ENCODE measurements at places on chromosomes 1 and 21.
A peak's percentile ranks its signal among the peaks of the same experiment; 100 is the strongest.

DNA sequence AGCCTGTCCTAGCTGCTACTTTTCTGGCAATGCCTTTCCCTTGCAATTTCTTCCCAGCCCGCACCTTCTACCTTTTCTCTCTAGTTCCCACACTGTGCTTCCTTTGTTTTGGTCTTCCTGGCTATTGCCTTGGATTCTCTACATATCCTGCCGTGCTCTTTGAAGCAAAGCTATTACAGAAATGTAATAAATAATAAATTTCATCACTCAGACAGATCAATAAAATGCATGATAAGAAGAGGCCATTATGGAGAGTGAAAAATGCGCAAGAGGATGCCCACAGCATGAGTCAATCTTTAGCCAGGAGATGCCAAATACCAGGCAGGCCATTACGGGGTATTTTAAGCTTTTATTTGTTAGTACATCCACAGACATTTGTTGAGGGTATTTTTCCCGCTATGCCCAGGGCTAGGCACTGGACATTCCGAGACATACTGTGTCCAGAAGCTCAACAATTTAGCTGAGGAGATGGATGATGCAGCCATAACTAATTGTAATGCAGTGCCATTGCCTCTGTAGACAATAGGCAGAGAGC is 163.6 kb downstream of the ST6GALNAC3 start:
- DNase-seq: no peak

- DNase-seq: no peak
These were observed 21.6 kb downstream of the SLC66A1 start for GRCh38 chr1:19333587-19334354.

DNA sequence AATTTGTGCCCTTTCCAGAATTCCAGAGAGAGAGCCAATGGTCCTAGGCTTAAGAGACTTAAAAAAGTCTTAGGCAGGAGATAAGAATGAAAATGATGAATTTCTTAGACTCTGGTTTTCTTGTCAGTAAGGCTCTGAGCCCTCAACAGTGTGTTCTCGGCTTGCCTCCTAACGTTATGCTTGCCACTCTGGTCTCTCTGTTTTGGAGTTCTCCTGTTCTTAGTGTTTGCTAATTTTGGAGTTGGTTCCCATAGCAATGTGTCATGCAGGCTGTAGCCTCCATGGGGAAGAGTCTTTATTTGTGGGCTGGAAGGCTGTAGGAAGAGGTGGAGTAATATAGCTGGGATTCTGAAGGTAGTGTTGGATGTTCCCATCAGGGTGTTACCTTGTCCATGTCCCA is 19.9 kb downstream of the TBX19 start:
- DNase-seq: no peak

DNA sequence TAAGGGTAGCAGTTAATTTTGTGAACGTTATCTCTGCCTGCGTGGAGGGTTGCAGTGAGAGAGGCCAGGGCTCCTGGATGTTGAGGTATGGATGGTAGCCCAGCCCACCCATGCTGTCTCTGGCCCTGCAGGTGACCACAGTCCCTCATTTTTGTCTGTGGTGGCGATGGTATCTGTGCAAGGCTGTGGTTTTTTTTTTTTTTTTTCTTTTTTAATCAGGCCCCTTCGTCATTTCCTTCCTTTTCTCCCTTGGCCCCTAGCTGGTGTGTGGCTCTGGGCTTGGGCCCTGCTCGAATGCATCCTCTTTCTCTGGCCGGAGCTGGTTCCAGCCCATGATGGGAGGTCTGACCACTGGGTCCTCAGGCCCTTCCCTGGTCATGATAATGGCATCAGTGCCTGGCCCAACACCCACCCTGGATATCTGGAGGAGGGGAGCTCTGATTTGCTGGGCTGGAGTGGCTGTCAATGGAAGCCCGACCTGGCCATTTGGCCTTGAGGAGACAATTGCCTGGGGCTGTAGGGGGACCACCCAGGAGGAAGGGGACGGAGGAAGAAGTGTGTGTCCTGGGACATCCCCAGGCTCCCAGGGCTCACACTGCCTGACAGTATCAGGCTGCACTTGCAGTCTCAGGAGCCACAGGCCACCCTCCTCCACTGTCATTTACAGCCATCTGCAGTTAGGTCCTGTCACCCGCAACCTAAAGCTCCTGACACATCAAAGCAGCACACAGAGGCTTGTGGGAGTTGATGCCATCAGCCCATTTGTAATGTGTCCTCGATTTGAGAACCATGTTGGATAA is 8.1 kb upstream of the RNF187 start:
- peak; percentile 65 for DNase-seq

DNA sequence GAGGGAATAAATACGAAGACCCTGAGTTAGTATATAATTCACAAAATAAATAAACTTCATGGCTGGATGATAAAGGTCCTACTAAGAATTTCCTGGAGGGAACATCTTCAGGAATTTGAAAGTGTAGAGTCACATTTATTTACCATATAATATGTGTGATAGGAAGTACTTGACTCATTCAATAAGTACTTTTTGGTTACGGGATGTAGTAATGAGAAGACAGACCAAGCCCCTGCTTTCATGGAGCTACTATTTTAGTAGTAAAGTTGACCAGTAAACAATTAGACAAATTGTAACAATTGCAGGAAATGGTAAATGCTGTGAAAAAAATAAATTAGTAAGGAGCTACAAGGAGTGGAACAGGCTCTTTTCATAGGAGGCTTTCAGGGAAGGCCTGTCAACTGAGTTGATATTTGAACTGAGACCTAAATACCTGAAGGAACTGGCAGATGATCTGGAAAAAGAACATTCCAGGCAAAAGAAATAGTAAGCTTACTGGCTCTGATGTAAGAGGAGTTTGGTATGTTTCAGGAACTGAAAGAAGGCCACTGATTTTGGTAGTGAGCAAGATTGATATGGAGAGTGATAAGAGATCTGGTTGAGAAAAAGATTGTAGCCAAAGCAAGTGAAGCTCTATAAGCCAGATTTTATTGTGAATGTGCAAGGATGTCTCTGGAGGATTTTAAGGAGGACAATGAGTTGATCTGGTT is 36.2 kb downstream of the CAMSAP2 start:
- DNase-seq: no peak

DNA sequence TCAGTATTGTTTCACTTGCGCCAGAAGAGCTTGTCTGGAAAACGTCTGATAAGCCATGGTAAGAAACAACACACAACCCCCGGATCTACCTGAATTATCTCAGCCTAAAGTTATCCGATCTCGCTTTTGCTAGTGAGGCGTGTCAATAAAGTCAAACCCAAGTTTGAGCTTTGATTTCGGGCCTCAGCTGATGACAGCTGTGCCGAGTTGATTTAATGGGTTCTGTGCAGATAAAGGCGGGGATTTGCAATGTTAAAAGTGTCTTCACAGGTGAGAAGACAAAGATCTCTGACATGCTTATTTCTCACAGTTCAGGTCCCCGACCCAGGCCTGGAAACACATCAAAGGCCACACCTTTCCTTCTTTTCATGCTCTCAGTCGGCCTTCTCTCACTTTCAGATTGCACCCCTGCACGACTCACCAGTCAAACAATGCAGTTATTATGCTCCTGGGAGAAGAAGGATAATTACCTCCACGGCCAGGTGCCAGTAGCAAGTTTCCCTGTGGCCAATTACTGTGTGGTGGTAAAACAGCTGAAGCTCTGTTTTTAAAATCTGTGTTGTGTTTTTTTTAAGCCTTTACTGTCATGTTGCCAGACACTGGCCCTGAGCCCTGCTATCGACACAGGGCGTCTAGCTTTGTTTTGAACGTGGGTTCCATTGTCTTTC is 245.3 kb upstream of the RUNX1 start:
- no peak for DNase-seq

DNA sequence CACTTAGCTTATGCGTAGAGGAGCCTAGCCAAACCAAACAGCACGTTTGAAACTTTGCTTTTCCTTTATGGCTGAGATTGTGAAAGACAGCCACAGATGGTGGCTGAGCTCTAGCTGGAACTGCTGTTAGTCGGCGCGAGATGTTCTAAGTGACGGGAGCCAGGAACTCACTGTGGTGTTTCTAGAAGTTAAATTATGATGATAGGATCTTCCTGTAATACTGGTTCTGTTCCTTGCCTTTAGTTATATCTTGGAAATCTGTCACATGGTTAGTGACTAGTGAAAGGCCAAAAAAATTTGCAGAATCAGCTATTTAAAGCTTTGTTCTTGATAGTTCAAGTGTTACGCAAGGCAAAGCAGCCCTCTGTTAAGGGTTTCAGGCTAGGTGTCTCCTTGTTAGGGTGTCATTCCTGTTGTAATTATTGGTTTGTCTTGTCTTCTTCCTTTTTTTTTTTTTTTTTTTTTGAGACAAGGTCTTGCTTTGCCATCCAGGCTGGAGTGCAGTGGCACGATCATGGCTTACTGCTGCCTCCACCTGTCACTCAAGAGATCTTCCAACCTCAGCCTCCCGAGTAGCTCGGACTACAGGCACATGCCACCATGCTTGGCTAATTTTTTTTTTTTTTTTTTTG is 22.6 kb downstream of the AK4 start:
- no peak for DNase-seq

DNA sequence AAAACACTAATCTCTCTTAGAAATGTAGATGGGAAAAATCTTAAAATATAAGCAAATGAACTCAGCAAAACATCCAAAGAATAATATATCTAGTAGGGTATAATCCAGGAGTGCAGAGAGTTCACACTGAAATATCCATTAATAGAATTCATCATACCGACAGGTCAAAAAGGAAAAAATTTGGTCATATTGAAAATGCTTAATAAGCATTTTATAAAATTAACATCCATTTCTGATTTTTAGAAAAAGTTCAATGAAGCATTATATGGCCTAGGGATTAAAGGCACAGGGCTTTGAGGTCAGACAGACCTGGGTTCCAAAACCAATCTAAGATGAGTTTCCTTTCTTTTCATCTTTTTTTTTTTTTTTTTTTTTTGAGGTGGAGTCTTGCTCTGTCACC is 16.4 kb downstream of the EPHA10 start:
- no peak for DNase-seq

GRCh38 chr1:61682891-61683290 is 42.0 kb downstream of the TM2D1 start:
- DNase-seq: no peak

DNA sequence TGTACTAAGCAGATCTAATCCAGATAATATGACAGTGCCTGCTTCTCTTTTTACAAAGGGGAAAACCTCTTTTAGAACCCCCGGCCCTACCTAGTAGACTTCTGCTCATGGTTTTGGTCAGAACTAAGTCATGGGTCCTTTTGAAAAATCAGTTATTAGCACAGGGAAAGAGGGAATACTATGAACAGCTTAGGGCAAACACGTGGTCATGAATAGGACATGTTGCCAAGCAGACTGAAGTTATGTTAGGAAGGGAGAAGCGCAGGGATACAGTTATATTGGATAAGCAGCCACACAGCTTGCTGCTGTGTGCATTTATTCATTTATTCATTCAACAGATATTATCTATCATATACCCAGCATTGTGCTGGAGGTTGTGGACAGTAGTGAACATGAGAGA is 25.3 kb upstream of the IGSF3 start:
- DNase-seq: no peak

- no peak for DNase-seq
These were observed 68.0 kb upstream of the WDR26 start for GRCh38 chr1:224502459-224503160.

DNA sequence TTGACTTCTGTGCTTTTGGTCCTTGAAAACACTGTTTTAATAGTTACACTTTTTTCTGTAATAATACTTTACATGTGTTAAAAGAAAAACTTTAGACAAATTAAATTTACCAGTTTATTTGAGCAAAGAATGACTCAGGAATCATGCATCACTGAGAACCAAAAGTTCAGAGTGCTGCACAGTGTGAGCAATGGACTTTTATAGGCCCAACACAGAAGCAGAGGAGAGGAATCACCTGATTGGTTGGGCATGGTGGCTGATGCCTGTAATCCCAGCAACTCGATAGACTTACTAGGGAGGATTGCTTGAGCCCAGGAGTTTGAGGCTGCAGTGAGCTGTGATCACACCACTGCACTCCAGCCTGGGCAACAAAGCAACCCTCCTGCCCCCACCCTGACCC is 29.3 kb downstream of the ZNF648 start:
- DNase-seq: no peak

DNA sequence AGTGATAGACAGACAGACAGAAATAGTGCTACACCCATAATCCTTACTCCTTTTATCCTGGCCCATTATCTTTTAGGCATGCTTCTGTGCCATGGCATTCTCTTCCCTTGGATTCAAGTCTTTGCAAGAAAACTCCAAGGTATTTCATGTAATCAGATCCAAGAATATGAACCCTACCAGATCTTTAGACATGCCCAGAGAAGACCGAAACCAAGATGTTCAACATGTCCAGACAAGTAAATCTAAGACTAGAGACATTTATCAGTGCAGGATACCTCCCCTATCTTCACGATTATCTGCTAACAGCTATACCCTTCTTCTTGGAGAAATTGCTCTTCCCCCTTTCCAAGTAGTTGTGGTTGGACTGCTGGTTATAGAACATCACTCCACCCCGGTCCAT is 11.8 kb upstream of the C1orf141 start:
- no peak for DNase-seq

GRCh38 chr1:153384958-153385580 is 5.8 kb downstream of the S100A8 start:
- no peak for DNase-seq
